ENCODE measurements at places on chromosomes 2 and 18. TPM values are rescaled to one million over a fixed set of nuclear protein-coding genes. Genes with fewer than 3 reads are reported as not detected.

GRCh38 chr2:174763780-174764179, 492 bp downstream of the CHRNA1 start:
- no peaks in the 10 kb centered on the region for H3K27me3 ChIP-seq
- no peak overlapping the region for H3K27ac ChIP-seq
- H3K36me3 ChIP-seq = no peaks in the 10 kb centered on the region
- DNase-seq = no peak
- peaks cover 12% of the 10 kb centered on the region for H3K4me1 ChIP-seq
- no peak overlapping the region for H3K4me3 ChIP-seq

GRCh38 chr2:30920511-30920910, 113.3 kb upstream of the CAPN13 start:
- H3K27ac ChIP-seq = no peak overlapping the region
- H3K4me3 ChIP-seq = no peak overlapping the region
- DNase-seq = no peak
- no peaks in the 10 kb centered on the region for H3K27me3 ChIP-seq
- no peaks in the 10 kb centered on the region for H3K36me3 ChIP-seq
- H3K4me1 ChIP-seq = no peaks in the 10 kb centered on the region

- no peaks in the 10 kb centered on the region for H3K4me1 ChIP-seq
- no peak overlapping the region for H3K4me3 ChIP-seq
- no peaks in the 10 kb centered on the region for H3K27me3 ChIP-seq
- no peak overlapping the region for H3K27ac ChIP-seq
These were observed 109.8 kb downstream of the AOX1 start for GRCh38 chr2:200695601-200696000.

DNA sequence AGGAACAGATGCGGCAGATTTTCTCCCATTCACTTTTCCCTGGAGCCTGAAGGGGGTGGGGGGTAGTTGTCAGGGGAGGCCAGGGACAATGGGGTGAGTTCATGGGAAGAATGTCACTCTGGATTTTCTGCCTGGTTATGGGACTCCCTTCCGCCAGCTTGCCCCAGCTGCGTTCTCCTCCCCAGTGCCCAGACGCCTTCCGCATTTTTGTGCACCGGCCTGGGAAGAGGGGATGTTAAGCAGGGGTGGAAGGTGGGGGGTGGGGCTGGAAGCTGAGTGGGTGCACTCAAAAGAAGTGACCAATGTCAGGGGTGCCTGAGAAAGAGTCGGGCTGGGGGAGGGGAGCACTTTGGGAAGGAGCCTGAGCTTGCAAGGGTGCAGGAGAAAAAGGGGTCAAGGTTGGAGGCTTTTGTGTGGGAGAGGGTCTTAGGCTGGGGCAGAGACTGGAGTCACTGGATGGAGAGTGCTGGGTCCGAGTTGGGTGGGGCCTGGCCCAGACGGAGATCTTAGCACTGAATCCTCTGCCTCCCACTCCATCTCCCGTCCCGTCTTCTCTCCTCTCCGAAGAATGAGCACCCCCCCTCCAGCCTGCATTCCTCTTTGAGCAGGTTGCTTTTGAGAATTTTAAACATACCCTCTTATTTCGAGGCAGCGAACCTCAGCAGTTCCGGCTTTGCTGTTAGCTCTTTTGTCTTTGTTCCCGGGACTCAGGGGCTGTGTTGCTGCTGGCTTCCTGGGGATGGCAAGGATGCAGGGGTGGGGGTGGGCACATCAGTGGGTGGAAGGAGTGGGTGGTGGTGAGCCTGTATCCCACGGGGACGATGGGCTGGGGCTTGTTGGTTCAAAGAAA, 2.7 kb downstream of the IGFBP2 start:
- peaks cover 42% of the 10 kb centered on the region for H3K27me3 ChIP-seq
- H3K4me3 ChIP-seq = no peak overlapping the region
- peaks cover 45% of the 10 kb centered on the region for H3K4me1 ChIP-seq
- peaks cover 14% of the 10 kb centered on the region for H3K36me3 ChIP-seq

GRCh38 chr2:147368306-147368705, 476.5 kb upstream of the ACVR2A start:
- no peaks in the 10 kb centered on the region for H3K4me1 ChIP-seq
- no peak for DNase-seq
- H3K27ac ChIP-seq = no peak overlapping the region
- no peaks in the 10 kb centered on the region for H3K27me3 ChIP-seq
- no peaks in the 10 kb centered on the region for H3K36me3 ChIP-seq

DNA sequence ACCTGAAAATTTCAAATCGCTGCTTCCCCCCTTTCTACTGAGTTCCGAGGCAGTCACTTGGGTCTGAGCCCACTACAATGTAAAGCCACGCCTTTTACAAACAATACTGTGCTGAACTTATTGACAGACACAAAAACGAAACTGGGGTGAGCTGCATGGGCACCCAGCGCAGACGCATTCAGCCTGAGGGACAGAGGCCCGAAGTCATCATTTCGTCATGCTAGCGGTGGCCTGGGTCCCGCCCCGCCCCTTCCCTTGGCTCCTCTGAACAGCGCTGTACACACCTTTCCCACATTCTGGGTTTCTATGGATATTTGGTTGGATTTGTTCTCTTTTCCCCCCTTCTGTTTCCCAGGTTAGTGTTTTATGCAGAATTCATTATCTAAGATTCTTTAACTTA, 71.7 kb downstream of the EIPR1 start:
- H3K27me3 ChIP-seq = no peaks in the 10 kb centered on the region
- H3K27ac ChIP-seq = no peak overlapping the region
- H3K36me3 ChIP-seq = no peaks in the 10 kb centered on the region

GRCh38 chr2:235286622-235287374, 207.0 kb upstream of the AGAP1 start:
- H3K4me3 ChIP-seq = no peak overlapping the region
- H3K27me3 ChIP-seq = peaks cover 32% of the 10 kb centered on the region
- no peak overlapping the region for H3K27ac ChIP-seq
- H3K4me1 ChIP-seq = no peaks in the 10 kb centered on the region
- H3K36me3 ChIP-seq = no peaks in the 10 kb centered on the region

Gene GCG
- polyA plus RNA-seq = not detected

Gene C1GALT1C1L
- 1.8 TPM for polyA plus RNA-seq

Measured in heart right ventricle (tissue), 16 donors.